ENCODE measurements at places on chromosomes 2 and 18.

- peak; percentile 1 for DNase-seq
These were observed 27.5 kb downstream of the EML4 start for GRCh38 chr2:42196403-42197267.

DNA sequence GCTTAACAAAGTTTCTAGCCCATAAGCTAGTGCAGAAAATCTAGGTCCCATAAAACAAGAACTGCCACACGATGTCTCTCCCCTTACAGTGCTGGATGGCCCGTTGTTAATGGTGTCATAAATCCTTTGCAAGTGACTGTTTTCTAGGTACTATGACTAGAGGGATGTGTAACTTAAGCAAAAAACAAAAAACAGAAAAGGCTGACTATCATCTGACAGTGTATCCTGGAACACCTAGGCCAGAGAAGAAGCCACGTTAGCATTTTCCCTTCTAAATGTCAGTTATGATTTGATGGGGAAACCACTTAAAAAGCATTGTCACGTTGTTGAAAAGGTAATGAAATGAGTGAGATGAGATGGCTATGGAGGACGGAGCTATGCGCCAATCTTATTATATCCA is 2.4 kb downstream of the CASP8 start:
- DNase-seq, result no peak

DNA sequence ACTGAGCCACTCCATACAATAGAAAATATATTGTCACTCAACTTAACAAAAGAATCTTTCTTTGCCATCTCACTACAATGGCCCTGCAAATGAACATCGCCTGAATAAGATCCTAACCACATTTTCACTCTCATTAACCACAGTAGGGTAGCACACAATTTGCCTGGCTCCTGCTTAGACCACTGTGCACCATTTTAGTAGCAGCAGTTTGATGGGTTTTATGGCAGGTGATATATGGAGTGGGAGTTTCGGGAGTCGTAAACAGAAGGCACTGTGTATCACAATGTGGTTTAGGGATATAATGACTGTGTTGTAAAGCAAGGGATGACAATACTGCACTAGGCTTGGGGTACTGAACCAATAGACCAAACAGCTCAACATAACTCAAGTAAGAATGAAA is 617.4 kb downstream of the BCL11A start:
- no peak for DNase-seq

DNA sequence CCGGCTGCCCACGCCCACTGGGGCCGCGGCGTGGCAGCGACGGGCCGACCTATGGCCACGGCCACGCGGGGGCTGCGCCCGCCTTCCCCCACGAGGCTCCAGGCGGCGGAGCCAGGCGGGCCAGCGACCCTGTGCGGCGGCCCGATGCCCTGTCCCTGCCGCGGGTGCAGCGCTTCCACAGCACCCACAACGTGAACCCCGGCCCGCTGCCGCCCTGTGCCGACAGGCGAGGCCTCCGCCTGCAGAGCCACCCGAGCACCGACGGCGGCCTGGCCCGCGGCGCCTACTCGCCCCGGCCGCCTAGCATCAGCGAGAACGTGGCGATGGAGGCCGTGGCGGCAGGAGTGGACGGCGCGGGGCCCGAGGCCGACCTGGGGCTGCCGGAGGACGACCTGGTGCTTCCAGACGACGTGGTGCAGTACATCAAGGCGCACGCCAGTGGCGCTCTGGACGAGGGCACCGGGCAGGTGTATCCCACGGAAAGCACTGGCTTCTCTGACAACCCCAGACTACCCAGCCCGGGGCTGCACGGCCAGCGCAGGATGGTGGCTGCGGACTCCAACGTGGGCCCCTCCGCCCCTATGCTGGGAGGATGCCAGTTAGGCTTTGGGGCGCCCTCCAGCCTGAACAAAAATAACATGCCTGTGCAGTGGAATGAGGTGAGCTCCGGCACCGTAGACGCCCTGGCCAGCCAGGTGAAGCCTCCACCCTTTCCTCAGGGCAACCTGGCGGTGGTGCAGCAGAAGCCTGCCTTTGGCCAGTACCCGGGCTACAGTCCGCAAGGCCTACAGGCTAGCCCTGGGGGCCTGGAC is 253.2 kb downstream of the GLI2 start:
- no peak for DNase-seq

DNA sequence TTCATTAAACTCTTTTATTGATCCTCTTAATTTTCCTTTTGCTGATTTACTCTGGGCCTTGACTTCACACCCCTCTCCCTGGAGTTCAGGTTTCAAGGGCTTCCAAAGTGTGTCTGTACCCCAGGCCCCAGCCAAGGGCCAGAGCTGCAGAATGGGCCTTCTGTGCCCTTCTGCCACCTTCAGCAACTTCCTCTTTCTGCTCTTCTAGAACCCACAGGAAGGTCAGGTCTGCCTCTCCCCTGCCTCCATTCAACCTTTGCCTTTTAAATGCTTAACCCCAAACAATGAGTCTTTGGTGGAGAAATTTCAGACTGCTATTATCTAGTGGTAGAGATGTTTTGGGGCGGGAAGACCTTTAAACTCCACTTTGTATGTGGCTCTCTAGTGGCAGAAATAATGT is 63.1 kb downstream of the TSN start:
- no peak for DNase-seq

DNA sequence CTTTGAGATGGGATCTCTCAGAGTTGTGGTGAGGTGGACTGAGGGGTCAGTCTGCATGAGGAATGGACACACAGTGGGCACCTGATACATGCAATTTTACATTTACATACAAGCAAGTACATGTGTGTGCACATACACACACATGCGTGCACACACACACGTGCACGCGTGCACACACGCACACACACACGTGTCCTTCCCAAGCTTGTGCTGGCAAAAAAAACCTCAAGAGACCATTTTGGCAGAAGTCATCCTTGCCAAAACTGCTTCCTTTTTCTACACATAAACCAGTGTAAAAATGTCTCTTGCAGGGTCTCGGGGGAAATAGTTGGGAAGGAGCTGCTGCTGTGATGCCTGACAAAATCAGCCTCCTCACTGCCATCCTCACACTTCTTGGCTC is 279.5 kb upstream of the POU3F3 start:
- DNase-seq, result no peak

GRCh38 chr18:22322243-22322691 is 95.4 kb downstream of the CTAGE1 start:
- no peak for DNase-seq

DNA sequence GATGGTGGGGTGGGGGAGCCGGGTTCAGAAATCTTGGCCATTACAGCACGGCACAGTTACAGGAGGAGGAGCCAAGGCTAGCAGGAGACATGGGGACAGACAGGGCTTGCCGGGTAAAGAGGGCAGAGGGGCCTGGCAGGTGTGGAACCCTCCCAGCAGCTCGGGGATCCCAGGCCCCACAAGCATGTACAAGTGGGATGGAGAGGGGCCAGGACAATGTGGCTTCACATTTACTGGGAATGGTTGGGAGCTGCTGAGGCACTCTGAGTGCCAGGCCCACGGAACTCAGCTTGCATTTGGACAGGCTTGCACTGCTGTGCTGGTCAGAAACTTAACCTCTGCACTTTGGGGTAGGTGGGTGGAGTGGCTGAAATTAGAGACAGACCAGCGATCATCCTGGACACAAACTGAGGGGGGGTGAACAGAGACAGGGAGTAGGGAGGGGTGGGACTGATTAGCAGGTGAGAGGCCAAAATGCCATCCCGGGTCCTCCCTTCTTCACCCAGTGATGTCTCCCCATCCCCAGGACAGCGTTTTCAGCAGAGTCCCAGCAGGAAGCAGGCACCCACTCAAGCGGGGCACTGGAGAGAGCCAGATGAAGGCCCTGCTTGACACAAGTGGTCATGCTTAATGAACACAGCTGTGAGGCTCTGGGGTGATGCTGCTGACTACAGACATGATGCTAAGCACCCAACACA is 9.6 kb downstream of the PER2 start:
- no peak for DNase-seq

- no peak for DNase-seq
These were observed 325.2 kb upstream of the RAB12 start for GRCh38 chr18:8283891-8284585.

DNA sequence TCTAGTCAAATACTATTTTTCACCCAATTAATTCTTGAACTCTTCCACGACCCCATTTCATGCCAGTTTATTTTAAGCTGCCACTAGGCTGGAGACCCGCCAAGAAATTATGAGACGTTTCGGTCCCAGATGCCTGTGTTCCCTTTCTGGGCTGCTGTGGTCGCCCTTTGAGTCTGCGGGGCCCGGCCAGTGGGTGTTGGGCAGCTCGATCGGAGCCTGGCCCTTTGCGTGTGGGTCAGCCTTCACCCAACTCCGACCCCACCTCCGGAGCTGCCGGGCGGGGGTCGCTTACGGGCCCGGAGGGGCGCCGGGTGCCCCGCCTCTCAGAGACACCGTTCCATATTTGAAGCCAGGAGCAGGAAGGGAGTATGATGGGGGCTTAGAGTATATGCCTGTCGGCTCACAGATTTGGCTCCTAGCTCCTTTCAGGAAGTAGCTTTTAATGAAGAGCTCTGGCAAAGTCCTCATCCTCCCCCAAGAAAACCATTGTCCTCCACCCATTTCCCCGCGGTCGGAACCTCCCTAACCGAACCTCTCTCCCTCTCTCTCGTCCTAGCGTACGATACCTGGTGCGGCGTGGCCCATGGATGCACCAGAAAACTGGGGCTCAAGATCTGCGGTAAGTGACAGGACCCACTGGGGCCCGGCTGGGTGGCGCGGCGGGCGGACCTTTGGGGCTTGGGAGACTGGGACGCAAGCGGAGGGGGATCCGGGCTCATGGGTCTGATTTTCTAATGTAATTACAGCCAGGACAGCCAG is 5.0 kb downstream of the GAD1 start:
- DNase-seq, result peak; percentile 11

- DNase-seq, result peak; percentile 48
These were observed 55.3 kb upstream of the AFF3 start for GRCh38 chr2:100197631-100198153.

DNA sequence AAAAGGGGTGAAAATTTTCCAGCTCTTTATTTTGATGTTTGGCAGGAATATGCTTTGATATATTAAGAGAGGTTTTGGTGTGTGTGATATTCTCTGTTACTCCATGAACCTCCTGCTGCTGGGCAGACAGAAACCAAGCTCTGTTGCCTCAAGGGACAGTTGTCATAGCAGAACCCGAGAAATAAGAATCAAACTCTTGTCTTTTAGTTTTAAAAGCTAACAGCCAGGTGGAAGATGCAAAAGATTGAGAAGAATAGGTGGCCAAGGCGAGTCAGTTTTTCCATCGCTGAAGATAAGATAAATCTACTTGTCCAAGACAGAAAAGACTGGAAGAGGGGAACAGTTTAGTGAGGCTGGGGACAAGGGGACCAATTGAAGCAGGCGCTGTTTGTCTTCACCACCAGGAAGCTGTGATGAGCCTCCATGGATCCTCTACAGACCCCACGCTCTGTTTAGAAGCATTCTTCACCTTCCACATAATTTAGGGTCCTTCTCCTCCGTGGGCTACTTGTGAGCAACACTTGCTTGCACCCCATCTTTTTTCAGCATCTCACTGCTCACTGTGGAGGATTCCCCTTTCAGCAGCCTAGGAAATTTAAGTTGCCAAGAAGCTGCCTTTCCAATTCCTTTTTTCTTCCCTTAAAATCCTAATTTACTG is 23.9 kb downstream of the PMAIP1 start:
- DNase-seq, result no peak

DNA sequence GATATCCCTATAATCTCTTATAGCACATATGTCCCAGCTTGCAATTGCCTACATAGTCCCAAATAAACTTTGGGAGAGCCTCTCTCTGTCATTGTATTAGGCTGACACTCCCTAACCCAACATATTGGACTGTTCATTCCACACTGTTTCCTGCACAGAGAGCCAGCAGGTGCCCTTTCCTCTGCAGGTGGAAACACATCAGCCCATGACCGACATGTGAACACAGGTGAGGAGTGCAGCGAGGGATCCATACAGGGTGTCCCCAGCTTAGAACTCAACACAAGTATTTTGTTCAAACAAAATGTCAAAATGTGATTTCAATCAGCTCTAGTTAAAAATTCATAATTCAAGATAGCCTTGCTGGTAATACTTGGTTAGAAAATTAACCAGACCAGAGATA is 49.9 kb upstream of the TPO start:
- DNase-seq, result no peak

Measured in brain (organoid and tissue), 16 donors.